ENCODE measurements at places on chromosomes 5 and 9. TPM values are rescaled to one million over a fixed set of nuclear protein-coding genes. Genes with fewer than 3 reads are reported as not detected.

DNA sequence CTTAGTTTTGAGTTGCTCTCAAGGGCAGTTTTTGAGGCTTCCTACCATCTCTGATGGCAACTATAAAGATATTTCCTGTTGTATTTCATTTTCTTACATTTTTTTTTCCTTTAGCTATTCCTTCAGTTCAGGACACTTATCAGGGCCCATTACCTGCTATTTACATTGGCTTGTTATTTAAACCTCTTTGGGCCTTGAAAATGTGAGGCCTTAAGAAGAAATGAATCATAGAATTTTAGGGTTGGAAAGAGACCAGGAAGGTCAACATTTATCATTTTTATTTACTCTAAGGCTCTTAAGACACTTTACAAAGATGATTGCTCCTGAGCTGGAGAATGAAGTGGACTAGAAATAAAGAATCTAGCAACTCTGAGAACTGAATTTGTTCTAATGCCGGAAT, 335.2 kb downstream of the DTWD2 start:
- no peak for DNase-seq

DNA sequence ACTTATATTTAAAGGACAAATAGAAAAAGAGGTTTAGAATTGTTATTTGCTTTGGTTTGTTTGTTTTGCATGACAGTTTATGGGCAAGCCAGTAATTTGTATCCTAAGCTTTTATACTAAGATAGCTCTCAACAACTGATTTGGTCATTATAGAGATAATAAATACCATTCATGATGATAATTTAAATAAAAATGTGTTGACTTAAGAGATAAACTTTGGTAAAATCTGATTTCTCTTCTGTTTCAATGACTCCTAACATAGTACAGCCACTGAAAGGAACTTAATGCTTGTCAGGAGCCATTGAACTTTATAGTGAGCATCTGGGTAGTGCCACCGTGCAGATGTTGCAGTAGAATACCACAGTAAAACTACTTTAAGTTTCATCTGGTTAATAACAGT, 160.7 kb upstream of the ACOT12 start:
- no peak for DNase-seq

- no peak for DNase-seq
These were observed 84.0 kb downstream of the MARCHF11 start for GRCh38 chr5:16095612-16096011.

GRCh38 chr9:124773473-124774128, 2.5 kb upstream of the NR6A1 start:
- DNase-seq, result no peak

DNA sequence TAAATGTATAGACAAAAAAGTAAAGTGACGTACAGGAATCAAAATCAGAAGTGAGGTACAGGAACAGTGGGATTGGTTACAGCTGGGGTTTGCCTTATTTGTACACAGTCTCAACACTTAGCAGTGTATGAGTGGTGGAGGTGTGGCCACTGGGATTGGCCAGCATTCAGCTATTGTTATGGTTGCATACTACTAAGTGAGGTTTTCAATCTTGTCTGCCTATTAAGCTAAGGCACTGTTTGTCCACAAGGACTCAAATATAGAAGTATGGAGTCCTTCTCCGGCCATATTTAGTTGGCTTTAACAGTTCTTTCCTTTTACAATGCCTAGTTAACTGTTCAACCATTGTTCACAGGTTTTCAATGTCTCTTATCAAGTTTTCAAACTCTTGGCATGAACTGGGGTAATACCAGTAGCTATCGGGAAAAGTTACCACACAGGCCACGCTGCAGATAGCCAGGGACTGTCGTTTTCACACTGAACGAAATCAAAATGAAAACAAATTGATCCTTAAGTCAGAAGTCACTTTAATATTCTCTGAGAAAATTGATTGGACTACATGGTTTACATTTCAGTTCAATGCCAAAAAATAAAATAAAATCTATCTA, 176.0 kb upstream of the FREM1 start:
- no peak for DNase-seq

GRCh38 chr9:4590430-4591122, 71.5 kb upstream of the PLPP6 start:
- DNase-seq, result no peak

DNA sequence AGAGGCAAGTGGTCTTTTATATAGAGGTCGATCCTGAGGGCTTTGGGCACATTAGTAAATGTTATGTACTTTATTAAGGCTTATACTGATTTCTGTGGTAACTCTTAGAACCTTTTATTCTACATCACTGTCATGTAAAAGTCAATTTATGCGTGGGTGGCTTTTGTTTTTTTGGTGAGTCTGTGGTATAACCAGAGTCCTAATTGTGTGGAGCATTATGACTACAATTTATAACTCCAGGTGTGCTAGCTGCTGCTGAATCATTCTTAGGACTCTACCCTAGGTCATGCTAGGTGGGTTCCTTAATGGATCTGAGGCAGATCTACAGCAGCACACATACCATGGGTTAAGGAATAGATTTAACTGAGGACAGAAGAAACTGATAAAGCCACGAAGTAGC, 33.9 kb upstream of the KCNN2 start:
- DNase-seq, result no peak

DNA sequence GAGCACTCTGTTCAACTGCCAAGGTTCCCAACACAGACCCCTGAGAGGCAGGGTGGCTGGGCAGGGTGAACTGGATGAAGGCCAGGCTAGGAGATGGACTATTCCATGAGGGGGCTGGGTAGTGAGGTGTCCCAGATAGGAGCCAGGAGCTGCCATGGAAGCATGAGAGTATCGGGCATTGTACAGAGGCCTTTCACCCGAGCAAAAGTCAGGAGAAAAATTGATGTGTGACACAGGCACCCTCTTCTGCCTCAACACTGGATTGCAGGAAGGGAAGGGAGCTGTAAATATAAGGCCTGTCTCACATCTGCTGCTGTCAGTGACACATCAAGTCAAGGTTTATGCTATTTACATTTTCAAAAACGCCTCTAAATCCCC, 74.6 kb downstream of the UBAP1 start:
- DNase-seq, result no peak

- no peak for DNase-seq
These were observed 5.3 kb downstream of the RAB14 start for GRCh38 chr9:121196389-121196788.

DNA sequence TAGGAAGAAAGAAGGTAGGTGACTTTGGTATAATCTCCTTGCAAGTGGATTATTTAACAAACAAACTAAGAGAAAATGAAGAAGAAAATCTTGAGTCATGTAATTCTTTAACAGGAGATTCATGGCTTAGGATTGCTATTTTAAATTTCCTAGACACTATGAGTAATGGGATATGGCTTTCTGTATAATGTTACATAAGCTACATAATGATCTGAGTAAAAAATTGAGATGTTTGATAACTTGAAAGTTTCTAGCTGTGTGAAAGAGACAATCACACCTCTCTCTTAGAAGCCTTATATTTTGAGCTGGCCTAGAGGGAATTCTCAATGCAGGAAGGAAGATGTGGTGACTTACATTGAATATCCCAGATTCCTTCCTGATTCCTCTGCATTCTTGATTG, 92.5 kb downstream of the CDH9 start:
- DNase-seq, result no peak

- DNase-seq, result no peak
These were observed 195.0 kb downstream of the MSX2 start for GRCh38 chr5:174919351-174919750.

GRCh38 chr5:170327829-170328228, 30.3 kb upstream of the LCP2 start:
- no peak for DNase-seq

DNA sequence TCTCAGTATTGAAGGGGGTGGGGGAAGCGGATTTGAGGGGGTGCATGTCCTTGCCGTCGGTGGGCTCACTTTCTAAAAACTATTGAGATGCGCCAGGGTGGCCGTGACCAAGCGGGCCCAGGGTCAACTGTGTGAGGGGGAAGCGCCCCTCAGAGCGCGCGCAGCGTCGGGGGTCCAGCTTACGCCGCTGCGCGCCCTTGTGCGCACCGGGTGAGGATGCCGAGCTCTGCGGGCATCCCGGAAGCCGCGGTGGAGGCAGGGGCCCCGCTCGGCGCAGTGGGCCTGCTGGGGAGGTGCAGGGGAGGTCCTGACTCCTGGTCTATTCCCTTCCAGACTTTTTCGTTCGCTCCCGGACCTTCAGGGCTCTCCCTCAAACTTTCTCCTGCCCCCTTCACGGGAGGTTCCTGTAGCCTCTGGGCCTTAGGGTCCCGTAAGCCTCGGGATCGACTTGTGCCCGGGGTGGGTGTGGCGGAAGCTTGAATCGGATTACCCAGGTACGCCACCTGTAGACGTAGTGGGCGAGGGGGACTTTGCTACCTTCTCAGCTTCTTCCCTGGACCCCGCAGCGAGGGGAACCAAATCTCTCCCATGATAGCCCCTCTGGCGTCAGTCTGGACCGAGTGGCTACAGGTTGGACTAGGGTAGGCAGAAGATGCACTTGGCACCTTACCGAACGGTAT, 2.5 kb upstream of the PRDM6 start:
- no peak for DNase-seq

DNA sequence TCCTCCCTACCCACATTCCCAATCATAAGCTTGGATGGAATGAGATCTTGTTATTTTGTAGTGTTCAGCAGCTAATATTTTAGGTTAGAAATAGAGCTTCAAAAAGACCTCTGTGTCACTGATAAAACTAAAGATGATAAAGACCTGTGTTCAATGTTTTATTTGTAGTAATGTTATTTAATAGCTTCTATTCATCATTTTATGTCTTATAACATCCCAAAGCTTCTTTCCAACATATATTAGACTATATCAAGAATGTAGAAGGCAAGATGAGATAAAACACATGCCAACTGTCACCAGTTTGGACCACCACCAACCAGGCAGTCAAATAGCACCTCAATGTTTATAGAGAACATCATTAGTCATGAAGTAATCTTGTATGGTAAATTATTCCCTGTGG, 409.5 kb upstream of the ITGA1 start:
- no peak for DNase-seq

DNA sequence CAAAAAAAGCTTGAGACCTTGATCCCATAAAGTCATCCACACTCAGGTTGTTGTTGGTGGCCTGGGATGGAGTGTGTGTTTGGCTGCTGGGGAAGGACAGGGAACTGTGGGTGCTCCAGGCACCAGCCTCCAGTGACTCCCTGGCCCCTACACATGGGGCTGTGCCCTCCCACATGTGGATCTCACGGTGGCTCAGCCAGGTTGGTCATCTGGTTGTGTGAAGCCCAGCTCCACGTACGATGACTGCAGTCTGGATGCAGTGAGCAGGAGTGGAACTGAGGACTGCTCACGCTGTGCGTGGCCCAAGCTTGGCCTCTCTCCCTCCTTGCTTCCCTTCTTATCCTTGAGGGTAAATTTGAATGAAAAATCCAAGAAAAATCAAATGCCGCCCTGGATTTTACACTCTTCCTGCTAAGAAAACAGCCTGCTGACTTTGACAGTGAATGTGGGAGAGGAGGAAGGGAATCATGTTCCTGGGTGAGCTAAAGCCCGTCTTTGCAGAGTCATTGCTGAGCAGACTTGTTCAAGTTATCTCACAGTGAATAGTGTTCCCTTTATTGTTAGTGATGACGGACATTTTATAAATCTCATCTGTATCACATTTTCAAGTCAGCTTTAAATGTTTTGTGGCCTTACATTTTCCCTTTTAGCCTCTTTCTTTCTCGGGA, 65.1 kb upstream of the CACNA1B start:
- no peak for DNase-seq

- DNase-seq, result no peak
These were observed 181.7 kb downstream of the ERCC6L2 start for GRCh38 chr9:96057155-96057554.

GRCh38 chr5:99926463-99926862, 608.7 kb upstream of the FAM174A start:
- DNase-seq, result no peak

GRCh38 chr5:164303646-164304215, 798.3 kb downstream of the MAT2B start:
- DNase-seq, result no peak

- no peak for DNase-seq
These were observed 352.7 kb upstream of the CD180 start for GRCh38 chr5:67549296-67549618.

GRCh38 chr5:312845-313244, 8.7 kb upstream of the AHRR start:
- DNase-seq, result no peak

- DNase-seq, result peak; percentile 67
These were observed 32.2 kb downstream of the ANXA2R start for GRCh38 chr5:43007911-43008362.

DNA sequence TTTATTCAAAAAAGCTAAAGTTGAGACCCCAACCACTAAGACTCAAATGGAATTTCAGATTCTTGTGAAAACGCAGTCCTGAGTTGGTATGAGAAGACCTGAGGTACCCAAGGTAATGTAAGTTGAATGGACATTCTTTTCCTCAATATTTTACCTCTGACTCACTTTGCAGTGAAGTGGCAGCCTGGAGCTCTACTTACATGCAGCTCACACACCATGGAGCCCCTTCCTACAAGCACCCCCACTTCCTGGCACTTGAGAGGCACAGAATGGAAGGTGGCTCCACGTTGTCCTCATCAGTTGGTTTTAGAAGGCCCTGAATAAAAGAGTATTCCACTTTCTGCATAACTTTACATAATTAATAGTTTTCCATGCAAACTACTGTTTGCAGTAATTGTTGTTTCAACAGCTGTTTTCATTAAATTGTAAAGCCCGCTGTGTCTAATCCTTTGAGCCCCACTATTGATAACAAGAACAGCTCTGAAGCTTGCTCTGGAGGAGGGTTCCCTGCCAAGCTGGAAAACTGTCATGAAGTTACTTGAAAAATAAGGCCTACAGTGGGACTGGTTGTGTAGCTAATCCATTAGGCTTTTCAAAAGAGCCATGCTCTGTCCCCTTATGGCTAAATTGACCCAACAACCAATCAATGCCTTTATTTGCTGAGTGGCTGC, 102.2 kb upstream of the SPATA31D4 start:
- DNase-seq, result no peak

DNA sequence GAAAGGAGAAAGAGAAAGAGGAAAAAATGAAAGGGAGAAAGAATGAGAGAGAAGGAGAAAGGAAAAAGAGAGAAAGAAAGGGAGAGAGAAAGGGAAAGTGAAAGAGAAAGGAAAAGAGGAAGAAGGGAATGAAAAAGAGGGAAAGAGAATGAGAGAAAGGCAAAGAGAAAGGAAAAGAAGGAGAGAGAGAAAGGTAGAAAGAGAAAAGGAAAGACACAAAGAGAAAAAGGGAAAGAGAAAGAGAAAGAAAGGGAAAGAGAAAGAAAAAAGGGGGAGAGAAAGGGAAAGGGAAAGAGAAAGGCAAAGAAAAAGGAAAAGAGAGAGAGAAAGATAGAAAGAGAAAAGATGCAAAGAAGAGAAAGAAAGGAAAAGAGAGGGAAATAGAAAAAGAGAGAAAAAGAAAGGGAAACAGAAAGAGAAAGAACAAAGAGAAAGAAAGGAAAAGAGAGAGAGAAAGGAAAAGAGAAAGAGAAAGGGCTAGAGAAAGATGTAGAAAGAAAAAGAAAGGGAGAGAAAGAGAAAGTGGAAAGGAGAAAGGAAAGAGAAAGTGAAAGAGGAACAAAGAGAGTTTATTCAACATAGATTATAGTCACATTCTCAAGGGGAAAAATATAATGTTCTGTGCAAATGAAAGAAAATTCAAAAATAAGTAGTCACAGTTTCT, 165.2 kb downstream of the TMEM38B start:
- DNase-seq, result no peak

The DPYSL3 gene
- not detected for total RNA-seq

The FOXD4L6 gene
- total RNA-seq, result not detected

The SPINK13 gene
- not detected for total RNA-seq

The TTC16 gene
- 3.7 TPM for total RNA-seq

The CAPSL gene
- total RNA-seq, result not detected

The OMD gene
- total RNA-seq, result not detected

The RGS7BP gene
- total RNA-seq, result not detected

The ZNF366 gene
- not detected for total RNA-seq

The DUSP1 gene
- 2,429 TPM for total RNA-seq

Measured in T-helper 17 cell (primary cell).